MM.1S (cell line): ENCODE measurements at places on chromosomes 13 and 19.

GRCh38 chr19:39021063-39021462, 11.3 kb downstream of the FBXO27 start:
- DNase-seq = no peak
- H3K27ac ChIP-seq = no peak overlapping the region
- no peaks in the 10 kb centered on the region for H3K36me3 ChIP-seq
- H3K27me3 ChIP-seq = peaks cover 68% of the 10 kb centered on the region
- H3K4me3 ChIP-seq = no peak overlapping the region

GRCh38 chr13:113639616-113640262, 18.3 kb downstream of the ATP4B start:
- H3K4me3 ChIP-seq = no peak overlapping the region
- no peak overlapping the region for H3K27ac ChIP-seq
- no peak for DNase-seq
- H3K36me3 ChIP-seq = peaks cover 23% of the 10 kb centered on the region
- H3K27me3 ChIP-seq = no peaks in the 10 kb centered on the region

GRCh38 chr19:57802269-57802668, 12.4 kb downstream of the ZNF552 start:
- no peaks in the 10 kb centered on the region for H3K4me1 ChIP-seq
- no peaks in the 10 kb centered on the region for H3K27me3 ChIP-seq
- no peak for DNase-seq
- H3K36me3 ChIP-seq = no peaks in the 10 kb centered on the region
- H3K4me3 ChIP-seq = no peak overlapping the region

DNA sequence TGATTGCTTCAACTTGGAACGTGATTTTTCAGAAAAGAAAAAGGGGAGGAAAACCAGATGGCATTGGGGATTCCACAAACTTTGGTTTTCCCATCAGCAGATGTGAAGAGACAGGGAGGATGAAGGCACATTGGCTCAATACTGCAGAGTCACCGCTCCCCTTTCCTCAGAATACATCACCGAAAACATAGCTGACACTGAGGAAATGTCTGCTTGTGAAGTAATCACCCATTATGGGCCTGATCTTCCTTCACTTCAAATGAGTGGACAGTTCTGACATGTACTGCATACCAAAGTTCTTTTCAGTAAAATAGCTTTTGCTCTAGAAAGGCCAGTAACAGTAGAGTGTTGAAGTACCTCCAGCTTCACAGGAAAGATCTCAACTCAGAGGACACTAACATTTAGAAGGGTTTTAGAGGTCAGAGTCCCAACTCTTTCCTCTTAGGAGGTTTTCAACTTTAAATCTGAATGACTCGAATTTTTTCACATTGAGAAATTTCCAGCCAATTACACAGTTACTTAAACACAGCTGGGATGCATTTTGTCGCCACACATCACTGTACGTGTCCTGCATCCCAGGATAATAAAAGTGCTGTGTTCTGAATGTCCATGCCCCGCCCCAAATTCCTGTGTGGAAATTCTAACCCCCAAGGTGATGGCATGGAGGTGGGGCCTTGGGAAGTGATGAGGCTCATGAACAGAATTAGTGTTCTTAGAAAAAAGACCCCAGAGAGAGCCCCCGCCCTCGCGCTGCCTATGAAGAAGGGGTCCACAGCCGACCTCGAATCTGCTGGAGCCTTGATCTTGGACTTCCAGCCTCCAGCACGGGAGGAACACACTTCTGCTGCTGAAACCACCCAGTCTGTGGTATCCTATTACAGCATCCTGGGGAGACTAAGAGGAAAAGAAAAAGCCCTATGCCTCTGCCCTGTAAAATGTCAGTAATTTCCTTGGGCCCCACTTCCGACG, 77.7 kb downstream of the COL4A1 start:
- H3K4me3 ChIP-seq = no peak overlapping the region
- H3K36me3 ChIP-seq = no peaks in the 10 kb centered on the region
- H3K27me3 ChIP-seq = no peaks in the 10 kb centered on the region
- H3K4me1 ChIP-seq = no peaks in the 10 kb centered on the region
- no peak overlapping the region for H3K27ac ChIP-seq
- DNase-seq = no peak

- H3K4me3 ChIP-seq = no peak overlapping the region
- no peak for DNase-seq
- no peaks in the 10 kb centered on the region for H3K36me3 ChIP-seq
- no peaks in the 10 kb centered on the region for H3K4me1 ChIP-seq
Measured at GRCh38 chr13:97001636-97002035, 7.4 kb upstream of the OXGR1 start.

DNA sequence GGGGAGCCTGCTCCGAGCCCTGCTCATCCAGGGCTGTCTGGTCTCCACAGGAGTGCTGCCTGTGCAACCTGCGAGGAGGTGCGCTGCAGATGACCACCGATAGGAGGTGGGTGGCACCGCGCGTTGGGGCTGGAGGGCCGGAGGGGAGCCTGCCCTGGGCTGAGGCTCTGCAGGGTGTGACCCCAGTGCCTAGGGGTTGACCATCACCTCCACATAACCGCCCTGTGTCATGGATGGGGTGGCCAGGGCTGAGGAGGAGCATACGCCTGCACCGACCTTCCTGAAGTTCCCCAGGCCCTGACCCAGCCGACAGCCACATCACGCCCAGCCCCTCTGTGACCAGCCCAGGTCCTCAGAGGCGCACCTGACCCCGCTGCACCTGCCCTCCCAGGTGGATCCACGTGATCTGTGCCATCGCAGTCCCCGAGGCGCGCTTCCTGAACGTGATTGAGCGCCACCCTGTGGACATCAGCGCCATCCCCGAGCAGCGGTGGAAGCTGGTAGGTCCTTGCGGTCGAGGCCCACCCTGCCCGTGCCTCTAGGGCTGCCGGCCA, 168.7 kb downstream of the KDM4B start:
- no peak overlapping the region for H3K4me3 ChIP-seq
- no peaks in the 10 kb centered on the region for H3K4me1 ChIP-seq
- H3K27me3 ChIP-seq = no peaks in the 10 kb centered on the region
- no peak for DNase-seq

DNA sequence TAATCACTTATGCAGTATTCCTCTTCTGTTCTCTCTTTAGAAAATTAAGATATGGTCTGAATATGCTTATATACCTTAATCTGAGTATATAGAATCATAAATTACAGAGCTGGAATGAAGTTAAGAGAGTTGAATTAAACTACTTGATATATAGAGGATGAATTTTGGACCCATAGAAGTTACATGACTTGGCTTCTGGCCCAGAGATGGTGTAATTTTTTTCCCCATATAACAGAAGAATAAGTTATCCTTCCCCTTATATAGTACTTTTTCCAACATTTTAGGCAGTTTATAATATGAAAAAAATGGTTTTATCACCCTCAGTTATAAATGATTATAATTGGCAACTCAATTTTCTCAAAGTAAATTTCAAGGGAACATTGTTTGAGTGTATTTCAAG, 616.3 kb downstream of the TBC1D4 start:
- H3K36me3 ChIP-seq = no peaks in the 10 kb centered on the region
- no peaks in the 10 kb centered on the region for H3K27me3 ChIP-seq
- H3K27ac ChIP-seq = no peak overlapping the region
- H3K4me3 ChIP-seq = no peak overlapping the region

DNA sequence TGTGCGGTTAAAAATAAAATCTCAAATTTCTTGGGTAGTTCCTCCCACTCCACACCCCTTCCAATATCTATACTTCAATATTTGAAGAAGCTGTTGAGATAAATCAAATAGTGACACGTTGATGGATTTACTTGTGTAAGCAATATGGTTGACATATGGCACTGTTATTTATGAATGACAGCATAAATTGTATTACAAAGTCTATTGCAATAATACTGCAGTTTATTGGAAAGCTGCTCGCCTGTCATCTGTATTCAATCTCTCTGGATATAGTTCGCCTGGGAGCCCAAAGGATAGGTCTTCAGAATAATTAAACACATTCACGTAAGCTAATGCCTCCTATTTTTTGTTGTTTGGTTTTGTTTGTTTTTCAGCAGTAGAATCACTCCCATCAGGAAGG, 5.0 kb upstream of the ZIC5 start:
- no peak overlapping the region for H3K27ac ChIP-seq
- H3K27me3 ChIP-seq = peaks cover 38% of the 10 kb centered on the region
- H3K4me3 ChIP-seq = no peak overlapping the region
- H3K4me1 ChIP-seq = no peaks in the 10 kb centered on the region
- no peak for DNase-seq
- H3K36me3 ChIP-seq = no peaks in the 10 kb centered on the region

DNA sequence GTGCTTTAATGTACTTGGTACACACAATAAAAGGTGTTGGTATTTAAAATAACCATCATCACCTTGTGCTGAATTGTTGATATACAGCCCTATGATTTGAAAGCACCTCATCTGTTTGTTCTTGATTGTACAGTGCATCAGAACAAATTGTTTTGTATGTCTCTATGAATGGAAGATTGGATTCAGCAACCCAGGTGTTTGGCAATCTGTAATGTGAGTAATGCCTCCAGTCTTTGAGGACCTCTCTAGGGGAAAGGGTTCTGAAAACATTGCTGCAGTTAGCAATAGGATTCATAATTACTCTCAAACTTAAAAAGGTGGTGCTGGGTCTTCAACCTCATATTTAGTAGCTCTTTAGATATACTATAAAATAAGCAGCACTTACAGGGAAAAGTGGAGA, 341.8 kb downstream of the OXGR1 start:
- H3K27me3 ChIP-seq = no peaks in the 10 kb centered on the region
- no peaks in the 10 kb centered on the region for H3K4me1 ChIP-seq
- H3K27ac ChIP-seq = no peak overlapping the region
- H3K4me3 ChIP-seq = no peak overlapping the region
- no peak for DNase-seq
